Stomach (tissue), 19 donors: ENCODE measurements at places on chromosomes 2 and 18. TPM values are rescaled to one million over a fixed set of nuclear protein-coding genes. Genes with fewer than 3 reads are reported as not detected.

- no peaks in the 10 kb centered on the region for H3K4me1 ChIP-seq
- H3K27ac ChIP-seq: no peak overlapping the region
- H3K27me3 ChIP-seq: no peaks in the 10 kb centered on the region
- no peak for DNase-seq
Observed at GRCh38 chr2:28148000-28148399, 244.7 kb upstream of the FOSL2 start.

- no peak overlapping the region for H3K4me3 ChIP-seq
- no peaks in the 10 kb centered on the region for H3K36me3 ChIP-seq
- no peak overlapping the region for H3K27ac ChIP-seq
Observed at GRCh38 chr2:71839826-71840225, 307.8 kb downstream of the CYP26B1 start.

CDCA7 gene
- 1.3 TPM for total RNA-seq

- H3K4me3 ChIP-seq: no peak overlapping the region
- H3K27ac ChIP-seq: no peak overlapping the region
- H3K4me1 ChIP-seq: no peaks in the 10 kb centered on the region
- no peaks in the 10 kb centered on the region for H3K36me3 ChIP-seq
- DNase-seq: no peak
Observed at GRCh38 chr2:33791625-33792024, 192.5 kb upstream of the FAM98A start.

- no peaks in the 10 kb centered on the region for H3K36me3 ChIP-seq
- no peak overlapping the region for H3K27ac ChIP-seq
- H3K27me3 ChIP-seq: no peaks in the 10 kb centered on the region
- H3K4me1 ChIP-seq: no peaks in the 10 kb centered on the region
Observed at GRCh38 chr2:49616800-49617199, 462.5 kb upstream of the FSHR start.

ATL2 gene
- total RNA-seq: 462 TPM

COL5A2 gene
- 51.9 TPM for total RNA-seq

DNA sequence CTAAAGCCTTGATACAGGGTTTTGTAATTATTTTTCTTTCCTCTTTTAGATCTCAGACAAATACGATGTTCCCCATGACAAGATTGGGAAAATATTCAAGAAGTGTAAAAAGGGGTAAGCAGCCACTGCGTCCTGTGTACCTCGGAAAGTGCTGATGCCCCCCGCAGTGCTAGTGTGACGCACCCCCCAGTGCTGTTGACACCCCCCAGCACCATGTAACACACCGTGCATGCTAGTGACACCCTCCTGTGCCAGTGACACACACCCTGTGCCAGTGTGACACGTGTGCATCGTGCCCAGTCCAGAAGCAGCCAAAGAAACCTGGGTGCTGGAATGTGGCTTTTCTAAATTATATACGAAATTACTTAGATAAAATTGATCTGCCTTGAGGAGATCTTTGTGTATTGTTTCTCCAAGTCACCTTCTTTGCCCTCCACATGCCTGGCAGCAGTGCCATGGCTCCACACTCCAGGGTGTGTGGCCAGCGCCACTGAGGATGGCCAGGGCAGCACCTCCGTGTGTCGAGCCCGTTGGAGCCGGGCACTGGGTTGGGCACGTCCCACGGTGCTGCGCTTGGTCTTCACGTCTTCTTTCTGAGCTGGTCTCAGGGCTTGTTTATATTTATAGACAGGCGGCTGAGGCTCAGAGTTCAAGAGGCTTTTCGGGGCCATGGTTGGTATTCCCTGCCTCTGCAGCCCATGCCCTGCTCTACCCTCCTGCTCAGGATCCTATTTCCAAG lies 44.3 kb upstream of the KLF11 start:
- no peak overlapping the region for H3K27ac ChIP-seq
- DNase-seq: no peak
- no peak overlapping the region for H3K4me3 ChIP-seq
- H3K4me1 ChIP-seq: no peaks in the 10 kb centered on the region
- H3K27me3 ChIP-seq: no peaks in the 10 kb centered on the region
- H3K36me3 ChIP-seq: no peaks in the 10 kb centered on the region

BBS5 gene
- total RNA-seq: 10.1 TPM
